ENCODE measurements at places on chromosomes 4 and X.

DNA sequence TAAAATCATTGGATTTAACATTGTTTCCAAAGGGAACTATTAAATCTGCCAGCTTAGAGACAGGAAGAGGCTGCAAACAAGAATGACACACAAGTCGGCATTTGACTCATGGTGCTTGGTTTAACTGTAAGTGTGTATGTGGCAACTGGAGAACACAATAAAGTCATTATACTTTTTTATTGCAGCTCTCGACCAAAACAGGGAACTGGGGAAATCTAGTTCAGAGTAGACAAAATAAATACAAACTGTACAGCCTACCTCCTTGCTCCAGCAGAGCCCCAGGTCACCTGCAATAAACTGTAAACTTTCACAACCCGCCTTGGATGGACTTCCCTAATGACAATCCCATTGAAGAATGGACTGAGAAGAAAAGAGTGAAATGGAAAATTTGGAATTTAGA is 24.0 kb downstream of the NPY5R start:
- DNase-seq = no peak

GRCh38 chr4:90457817-90458216 is 330.6 kb downstream of the CCSER1 start:
- DNase-seq = no peak

- no peak for DNase-seq
These were observed 3.2 kb downstream of the SEL1L3 start for GRCh38 chr4:25859429-25860148.

DNA sequence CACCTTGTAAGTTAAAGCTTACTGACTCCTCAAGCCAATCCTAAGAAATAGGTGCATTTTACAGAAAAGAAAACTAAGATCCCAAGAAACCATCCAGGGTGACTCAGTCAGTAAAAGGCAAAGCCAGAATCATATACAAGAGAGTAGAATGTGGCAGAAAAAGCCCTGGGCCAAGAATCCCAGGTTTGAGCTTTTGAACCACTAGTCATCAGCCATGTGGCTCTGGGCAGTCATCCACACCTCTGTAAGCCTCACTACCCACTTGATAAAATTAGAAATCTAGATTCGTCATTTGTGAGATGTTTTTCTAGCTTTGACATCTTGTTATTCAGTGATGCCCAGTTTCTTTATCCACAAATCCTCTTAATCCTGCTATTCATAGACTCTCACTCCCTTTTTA is 122.2 kb upstream of the PDE5A start:
- DNase-seq = no peak

GRCh38 chr4:67565284-67565683 is 6.8 kb downstream of the STAP1 start:
- no peak for DNase-seq

DNA sequence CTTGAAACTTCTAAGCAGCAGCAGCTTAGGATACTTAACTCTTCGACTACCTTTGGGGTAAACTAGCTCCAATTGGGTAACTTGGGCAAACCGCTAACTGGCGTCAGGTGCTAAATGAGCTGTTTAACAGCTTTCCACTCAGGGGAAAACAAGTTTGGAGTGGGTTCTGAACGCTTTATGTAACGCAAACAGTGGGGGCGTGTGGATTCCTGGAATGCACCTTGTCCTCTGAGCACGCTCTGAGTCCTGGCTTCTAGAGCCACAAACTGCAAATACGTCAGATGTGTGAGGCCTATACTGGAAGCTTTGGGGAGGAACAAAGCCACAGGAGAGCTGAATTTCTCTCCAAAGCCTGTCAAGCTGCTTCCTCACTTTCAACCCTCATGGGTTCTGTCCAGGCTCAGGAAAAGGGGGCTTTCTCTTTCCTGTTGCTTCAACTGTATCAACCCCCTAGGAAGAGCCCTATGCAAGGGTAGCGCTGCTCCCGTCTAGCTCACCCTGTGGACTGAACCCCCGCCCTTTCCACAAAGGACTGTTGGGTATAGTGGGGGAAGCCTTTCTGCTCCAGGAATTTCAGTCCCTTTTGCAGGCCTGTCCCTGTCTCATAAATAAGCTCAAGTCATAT is 4.5 kb upstream of the WDR1 start:
- DNase-seq = no peak

GRCh38 chr4:169530048-169530447 is 82.3 kb downstream of the NEK1 start:
- no peak for DNase-seq

GRCh38 chr4:98540803-98541202 is 117.6 kb downstream of the TSPAN5 start:
- DNase-seq = no peak

- no peak for DNase-seq
These were observed 71.9 kb upstream of the PRSS48 start for GRCh38 chr4:151204925-151205524.

DNA sequence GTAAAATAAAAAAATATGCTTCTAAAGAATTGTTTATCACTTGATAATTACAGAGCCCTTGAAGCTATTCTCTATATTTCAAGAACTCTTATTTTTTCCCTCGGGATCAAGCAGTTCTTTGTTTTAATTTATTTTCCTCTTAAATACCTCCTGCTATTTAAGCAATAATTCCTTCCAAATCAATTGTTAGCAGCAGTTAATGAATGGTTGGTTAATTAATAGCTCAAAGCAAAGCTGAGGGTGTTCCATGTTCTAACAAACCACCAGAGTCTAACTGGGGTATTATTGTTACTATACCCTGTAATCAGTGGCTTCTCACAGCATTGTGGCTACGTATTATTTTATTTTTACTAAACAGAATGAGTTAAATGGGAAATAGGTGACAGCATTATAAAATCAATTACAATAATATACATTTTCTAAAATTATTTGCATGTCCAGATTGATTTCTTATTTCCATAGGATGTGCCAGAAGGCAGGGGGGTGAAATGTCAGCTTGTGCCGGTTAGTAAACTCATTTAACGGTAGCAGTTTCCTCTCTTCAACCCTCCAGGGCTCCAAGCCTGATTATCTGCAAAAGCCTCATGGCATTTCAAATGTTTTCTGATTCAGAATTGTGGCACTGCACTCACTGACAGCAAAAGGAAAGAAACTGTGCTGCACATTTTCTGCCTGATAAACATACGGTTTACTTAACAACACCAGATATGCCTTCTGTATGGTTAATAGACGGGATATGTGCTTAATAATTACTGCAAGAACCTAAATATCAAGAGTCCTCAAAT is 286.9 kb upstream of the EMCN start:
- DNase-seq = no peak
